Small intestine (tissue), 16 donors: ENCODE measurements at places on chromosomes 1 and 21.

DNA sequence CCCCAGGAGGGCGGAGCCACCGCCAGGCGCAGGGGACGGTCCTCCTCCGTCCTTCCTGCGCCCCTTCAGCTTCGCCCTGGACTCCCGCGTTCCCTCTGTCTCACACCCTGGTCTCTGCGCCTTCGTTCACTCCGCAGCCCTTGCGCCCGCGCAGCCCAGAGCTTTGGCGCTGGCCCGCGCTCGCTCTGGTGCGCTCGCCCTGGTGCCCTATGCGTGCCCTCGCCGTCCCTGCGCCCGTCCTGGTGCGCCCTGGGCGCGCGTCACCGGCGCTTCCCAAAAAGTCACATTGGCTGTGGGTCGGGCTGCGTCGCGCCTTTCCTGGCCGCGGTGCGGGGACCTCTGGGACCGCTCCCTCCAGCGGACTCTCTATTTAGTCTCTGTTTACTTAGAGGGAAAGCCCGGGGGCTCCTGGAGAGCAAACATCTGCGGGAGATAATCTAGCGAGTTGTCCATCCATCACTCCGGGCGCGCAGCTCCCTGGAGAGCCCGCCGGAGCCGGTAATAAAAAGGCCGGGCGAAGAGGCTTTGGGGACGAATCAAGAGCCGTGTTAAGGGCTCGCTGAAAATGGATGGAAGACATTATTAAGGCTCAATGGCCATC lies 178.6 kb downstream of the PRDM16 start:
- no peaks in the 10 kb centered on the region for H3K36me3 ChIP-seq
- no peak overlapping the region for H3K27ac ChIP-seq
- no peak overlapping the region for H3K4me3 ChIP-seq
- H3K4me1 ChIP-seq: peaks cover 4% of the 10 kb centered on the region

- no peak overlapping the region for H3K4me3 ChIP-seq
- H3K27ac ChIP-seq: no peak overlapping the region
- DNase-seq: peak; percentile 69
- H3K27me3 ChIP-seq: no peaks in the 10 kb centered on the region
- H3K4me1 ChIP-seq: peaks cover 9% of the 10 kb centered on the region
Measured at GRCh38 chr1:2494323-2494693, 18.2 kb downstream of the PLCH2 start.

DNA sequence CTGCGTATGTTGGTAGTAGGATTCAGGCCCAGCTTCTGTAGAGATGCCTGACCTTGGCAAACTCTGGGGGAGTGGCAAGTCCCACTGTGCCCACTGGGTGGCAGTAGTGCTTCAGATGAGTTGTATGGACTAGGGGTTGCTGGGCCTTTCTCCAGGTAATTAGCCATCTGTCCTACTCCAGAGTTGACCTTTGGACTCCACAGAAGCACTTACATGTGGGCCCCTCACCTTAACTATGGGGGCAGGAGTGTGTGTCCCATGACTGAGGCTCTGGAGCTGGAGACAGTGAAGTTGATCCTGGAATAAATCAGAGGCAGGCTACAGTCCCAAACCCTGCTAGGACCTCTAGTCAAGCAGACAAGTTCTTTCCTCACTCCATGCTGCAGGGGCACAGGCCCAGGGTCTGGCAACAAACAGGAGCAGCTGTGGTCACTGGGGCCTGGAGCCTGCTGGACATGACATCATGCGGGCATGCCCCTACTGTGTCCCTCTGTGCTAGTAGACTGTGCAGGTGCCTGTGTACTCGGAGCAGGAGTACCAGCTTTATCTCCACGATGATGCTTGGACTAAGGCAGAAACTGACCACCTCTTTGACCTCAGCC lies 4.6 kb downstream of the DMAP1 start:
- H3K27ac ChIP-seq: peak overlapping the region; percentile 56
- peaks cover 9% of the 10 kb centered on the region for H3K36me3 ChIP-seq
- peaks cover 22% of the 10 kb centered on the region for H3K4me1 ChIP-seq
- H3K4me3 ChIP-seq: no peak overlapping the region
- H3K27me3 ChIP-seq: no peaks in the 10 kb centered on the region

DNA sequence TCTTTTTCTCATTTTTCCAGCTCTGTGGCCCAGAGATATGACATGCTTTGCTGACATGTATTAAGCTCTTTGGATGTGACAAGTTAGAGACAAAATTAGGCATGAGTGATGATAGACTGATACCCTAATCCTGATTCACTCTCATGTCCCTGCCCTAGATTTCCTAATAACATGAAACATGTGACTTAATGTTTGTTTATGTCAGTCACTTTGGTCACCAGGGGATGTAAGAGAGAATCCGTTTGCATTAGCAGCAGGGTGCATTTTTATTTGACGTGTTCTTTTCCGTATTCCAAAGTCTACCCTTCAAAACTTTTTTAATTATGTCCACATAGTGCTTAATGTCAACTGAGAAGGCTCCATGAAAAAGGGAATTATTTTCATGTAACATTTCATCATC lies 192.4 kb downstream of the HMCN1 start:
- no peaks in the 10 kb centered on the region for H3K36me3 ChIP-seq
- no peak overlapping the region for H3K4me3 ChIP-seq
- H3K27me3 ChIP-seq: no peaks in the 10 kb centered on the region
- no peak overlapping the region for H3K27ac ChIP-seq
- no peaks in the 10 kb centered on the region for H3K4me1 ChIP-seq
- no peak for DNase-seq

DNA sequence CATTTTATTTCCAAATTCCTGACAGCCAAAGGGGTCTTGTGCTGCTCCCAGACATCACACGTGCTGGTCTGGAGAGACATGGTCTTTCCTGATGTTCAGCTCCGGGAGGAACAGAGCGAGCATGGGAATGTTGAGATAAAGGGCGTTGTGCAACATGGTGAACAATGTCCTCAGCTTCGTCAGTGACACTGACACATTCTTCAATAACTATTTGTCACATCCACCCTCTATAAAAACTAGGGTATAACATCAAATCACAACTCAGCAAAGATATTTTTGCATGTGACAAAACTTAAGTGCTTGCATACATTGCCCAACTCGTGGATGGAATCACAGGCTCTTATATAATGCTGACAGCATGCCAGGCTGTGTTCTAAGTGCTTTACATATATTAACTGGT lies 42.4 kb upstream of the GRHL3 start:
- no peaks in the 10 kb centered on the region for H3K36me3 ChIP-seq
- H3K4me1 ChIP-seq: peaks cover 4% of the 10 kb centered on the region
- H3K27ac ChIP-seq: no peak overlapping the region
- no peak overlapping the region for H3K4me3 ChIP-seq
- peak; percentile 55 for DNase-seq
